ENCODE measurements at places on chromosomes 11 and 22. TPM values are rescaled to one million over a fixed set of nuclear protein-coding genes. Genes with fewer than 3 reads are reported as not detected.

- H3K4me1 ChIP-seq = peaks cover 34% of the 10 kb centered on the region
- DNase-seq = peak; percentile 52
Observed at GRCh38 chr22:36252754-36253522, at the start of gene APOL1. APOL1 (plus strand) TSS chr22:36253133; CDS start chr22:36254956, 1,823 bp downstream.

GRCh38 chr11:103594283-103594682, 442.2 kb upstream of the DDI1 start:
- no peaks in the 10 kb centered on the region for H3K36me3 ChIP-seq
- H3K27me3 ChIP-seq = peaks cover 5% of the 10 kb centered on the region
- no peaks in the 10 kb centered on the region for H3K4me1 ChIP-seq

DNA sequence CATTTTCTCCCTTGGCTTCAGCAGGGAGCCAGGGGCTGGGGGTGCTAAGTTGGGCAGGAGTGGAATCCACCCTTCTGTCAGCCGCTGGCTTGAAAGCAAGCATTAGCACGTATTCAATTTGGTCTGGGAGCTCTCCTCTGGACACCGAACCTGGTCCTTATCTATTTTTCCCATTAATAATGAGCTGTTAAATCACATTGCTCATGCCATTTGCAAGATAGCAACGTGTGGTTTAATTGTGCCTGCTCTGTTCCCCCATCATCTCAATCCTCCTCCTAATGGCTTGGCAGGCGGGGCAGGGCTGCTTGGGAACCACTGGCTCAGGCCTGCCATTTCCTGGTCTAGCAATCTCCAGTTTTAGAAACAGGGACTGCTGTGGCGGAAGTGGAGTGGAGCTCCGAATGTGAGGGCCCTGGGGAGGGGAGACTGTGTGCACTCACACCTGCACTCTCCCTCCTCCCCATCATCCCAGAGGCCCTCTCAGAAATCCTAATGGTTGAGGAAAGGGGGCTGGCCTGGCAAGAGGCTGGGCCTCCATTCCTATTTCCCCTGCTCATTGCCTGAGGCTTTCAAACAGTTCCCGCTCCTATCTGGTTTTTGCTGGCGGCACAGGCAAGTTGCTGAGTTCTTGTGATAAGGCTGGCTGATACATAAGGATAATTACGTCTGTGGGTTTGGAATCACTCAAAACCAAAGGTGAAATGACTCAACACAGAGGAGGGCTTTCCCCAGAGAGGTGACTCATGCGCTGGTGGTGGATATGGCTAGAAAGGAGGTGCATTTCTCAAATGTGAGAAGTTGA, 201.2 kb upstream of the E2F8 start:
- H3K27ac ChIP-seq = no peak overlapping the region
- peaks cover 4% of the 10 kb centered on the region for H3K4me1 ChIP-seq
- no peaks in the 10 kb centered on the region for H3K36me3 ChIP-seq
- DNase-seq = no peak
- no peak overlapping the region for H3K4me3 ChIP-seq

DEUP1 gene
- not detected for total RNA-seq

- H3K4me3 ChIP-seq = no peak overlapping the region
- H3K36me3 ChIP-seq = no peaks in the 10 kb centered on the region
- H3K27ac ChIP-seq = peak overlapping the region; percentile 25
- H3K4me1 ChIP-seq = peaks cover 32% of the 10 kb centered on the region
- DNase-seq = no peak
Observed at GRCh38 chr22:42922374-42923191, 65.5 kb upstream of the ARFGAP3 start.

TESMIN gene
- 9.2 TPM for total RNA-seq

GRCh38 chr11:95283650-95284049, 52.6 kb upstream of the SESN3 start:
- H3K4me3 ChIP-seq = no peak overlapping the region
- H3K4me1 ChIP-seq = peaks cover 2% of the 10 kb centered on the region
- peaks cover 4% of the 10 kb centered on the region for H3K36me3 ChIP-seq
- no peak for DNase-seq
- H3K27ac ChIP-seq = no peak overlapping the region

DNA sequence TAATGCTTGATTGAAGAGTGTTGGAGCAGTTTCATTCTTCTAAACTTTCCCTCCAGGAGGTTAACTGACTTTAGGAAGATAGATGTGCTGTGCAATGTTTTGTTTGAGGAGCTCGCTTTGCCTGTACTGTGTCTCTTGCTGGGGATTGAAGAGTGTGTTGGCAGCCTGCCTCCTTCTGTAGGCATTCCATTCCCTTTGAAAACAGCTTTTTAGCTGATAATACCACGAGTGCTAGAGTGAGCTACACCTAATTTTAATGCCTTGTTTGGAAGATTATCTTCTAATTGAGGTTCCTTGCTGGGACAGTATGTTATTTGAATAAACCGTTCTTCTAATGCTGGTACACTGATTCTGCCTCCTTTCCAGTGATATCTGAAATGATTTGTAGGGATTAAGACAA, 7.2 kb downstream of the DDX10 start:
- DNase-seq = no peak
- peaks cover 12% of the 10 kb centered on the region for H3K36me3 ChIP-seq
- H3K4me3 ChIP-seq = no peak overlapping the region
- H3K27me3 ChIP-seq = no peaks in the 10 kb centered on the region

- H3K4me3 ChIP-seq = no peak overlapping the region
- peaks cover 8% of the 10 kb centered on the region for H3K27me3 ChIP-seq
- H3K27ac ChIP-seq = no peak overlapping the region
- H3K4me1 ChIP-seq = no peaks in the 10 kb centered on the region
Observed at GRCh38 chr22:44147821-44148574, 32.7 kb upstream of the PARVG start.

AHNAK gene
- 278 TPM for total RNA-seq

SERPIND1 gene
- not detected for total RNA-seq

DNA sequence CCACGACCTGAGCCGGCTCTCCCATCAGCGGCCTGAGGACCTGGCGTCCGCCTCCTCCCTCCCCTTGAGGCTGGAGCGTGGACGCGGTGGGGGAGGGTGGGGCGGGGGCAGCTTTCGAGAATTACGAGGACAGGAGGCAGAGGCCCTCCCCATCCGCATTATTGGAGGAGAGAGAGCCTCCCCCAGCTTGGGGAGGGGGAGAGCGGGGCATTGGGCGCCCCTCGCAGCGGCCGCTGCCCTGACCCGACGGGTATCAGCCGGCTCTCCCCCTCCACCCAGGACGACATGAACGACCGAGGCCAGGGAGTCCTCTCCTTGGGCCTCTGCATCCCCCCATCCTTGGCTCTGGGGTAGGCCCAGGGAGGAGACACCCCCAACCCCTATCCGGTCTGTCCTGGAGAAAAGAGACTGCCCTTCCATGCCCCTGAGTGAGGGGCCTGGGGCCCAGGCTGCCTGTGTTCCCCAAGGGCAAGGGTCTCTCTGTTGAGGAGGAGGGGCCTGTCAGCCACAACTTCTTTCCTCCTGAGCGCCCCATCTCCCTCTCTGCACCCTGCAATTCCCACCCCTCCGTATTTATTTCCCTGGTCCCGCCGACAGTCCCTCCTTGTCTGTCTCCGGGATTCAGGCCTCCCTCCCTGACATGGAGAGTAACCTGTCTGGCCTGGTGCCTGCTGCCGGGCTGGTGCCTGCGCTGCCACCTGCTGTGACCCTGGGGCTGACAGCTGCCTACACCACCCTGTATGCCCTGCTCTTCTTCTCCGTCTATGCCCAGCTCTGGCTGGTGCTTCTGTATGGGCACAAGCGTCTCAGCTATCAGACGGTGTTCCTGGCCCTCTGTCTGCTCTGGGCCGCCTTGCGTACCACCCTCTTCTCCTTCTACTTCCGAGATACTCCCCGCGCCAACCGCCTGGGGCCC, 495 bp downstream of the GPR137 start:
- no peak for DNase-seq
- H3K27ac ChIP-seq = peak overlapping the region; percentile 66
- H3K4me3 ChIP-seq = peak overlapping the region; percentile 83
- H3K36me3 ChIP-seq = peaks cover 9% of the 10 kb centered on the region

- no peak overlapping the region for H3K4me3 ChIP-seq
- no peaks in the 10 kb centered on the region for H3K36me3 ChIP-seq
- no peaks in the 10 kb centered on the region for H3K4me1 ChIP-seq
Observed at GRCh38 chr22:48700566-48701295, 1126.9 kb downstream of the BRD1 start.

DNA sequence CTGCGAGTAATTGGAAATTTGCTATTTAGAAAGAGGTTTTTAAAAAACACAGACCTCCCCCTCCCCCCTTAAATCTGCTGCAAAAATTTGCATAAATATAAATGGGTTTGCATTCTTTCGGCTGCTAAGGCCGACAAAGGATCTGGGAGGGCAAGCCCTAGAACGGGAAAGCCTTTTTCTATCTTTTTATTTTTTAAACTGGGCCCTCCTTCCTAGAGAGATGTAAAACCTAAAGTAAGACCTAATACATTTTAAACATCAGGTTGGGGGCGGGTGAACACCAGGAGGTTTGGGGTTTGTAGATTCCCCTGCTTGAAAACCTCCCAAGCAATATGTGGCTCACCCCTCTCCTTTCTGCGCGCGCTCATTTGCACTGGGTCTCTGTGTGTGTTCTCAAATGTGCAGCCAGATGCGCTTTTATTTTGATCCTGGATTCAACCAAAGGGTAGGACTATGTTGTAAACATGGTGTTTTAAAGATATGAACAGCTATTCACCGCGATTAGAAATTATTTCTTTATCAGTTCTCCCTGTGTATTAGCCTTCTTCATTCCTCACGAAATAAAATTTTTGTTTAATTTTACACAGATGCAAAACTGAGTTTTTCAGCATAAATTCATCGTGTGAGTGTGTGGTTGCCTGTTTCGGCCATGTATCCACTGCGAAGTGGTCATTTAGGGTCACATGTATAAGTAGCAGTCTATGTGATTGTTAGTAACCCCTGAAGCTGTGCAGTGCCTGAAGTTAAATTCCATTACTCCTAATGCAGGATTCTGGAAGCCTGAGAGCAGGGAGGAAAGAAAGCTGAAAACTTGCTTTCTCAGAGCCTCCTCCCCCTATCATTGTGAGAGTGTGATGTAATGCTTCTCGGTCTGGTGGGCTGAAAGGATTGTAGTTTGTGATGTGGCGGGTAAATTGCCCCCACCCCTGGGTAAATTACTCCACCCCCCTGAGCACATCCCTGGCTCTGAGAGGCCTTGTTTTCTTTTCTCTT, 988 bp downstream of the TNRC6B start:
- no peaks in the 10 kb centered on the region for H3K27me3 ChIP-seq
- peak; percentile 49 for DNase-seq
- H3K4me1 ChIP-seq = peaks cover 50% of the 10 kb centered on the region

GRCh38 chr11:112318184-112318591, 57.5 kb upstream of the PLET1 start:
- H3K27me3 ChIP-seq = no peaks in the 10 kb centered on the region
- no peak overlapping the region for H3K4me3 ChIP-seq
- H3K4me1 ChIP-seq = peaks cover 17% of the 10 kb centered on the region
- DNase-seq = no peak

- H3K36me3 ChIP-seq = peaks cover 22% of the 10 kb centered on the region
- no peaks in the 10 kb centered on the region for H3K27me3 ChIP-seq
- no peak overlapping the region for H3K4me3 ChIP-seq
- H3K4me1 ChIP-seq = peaks cover 40% of the 10 kb centered on the region
- no peak for DNase-seq
- no peak overlapping the region for H3K27ac ChIP-seq
Observed at GRCh38 chr11:82995754-82996398, 75.8 kb downstream of the RAB30 start.

MMP12 gene
- total RNA-seq = not detected

Data from activated naive CD8-positive, alpha-beta T cell treated with anti-CD3 and anti-CD28 coated beads, Interleukin-2, amount 10 ng/mL, durations not matched to agents 7 days and 5 days (primary cell).